GF-D8 (cell line): ENCODE measurements at places on chromosomes 11 and 22.

DNA sequence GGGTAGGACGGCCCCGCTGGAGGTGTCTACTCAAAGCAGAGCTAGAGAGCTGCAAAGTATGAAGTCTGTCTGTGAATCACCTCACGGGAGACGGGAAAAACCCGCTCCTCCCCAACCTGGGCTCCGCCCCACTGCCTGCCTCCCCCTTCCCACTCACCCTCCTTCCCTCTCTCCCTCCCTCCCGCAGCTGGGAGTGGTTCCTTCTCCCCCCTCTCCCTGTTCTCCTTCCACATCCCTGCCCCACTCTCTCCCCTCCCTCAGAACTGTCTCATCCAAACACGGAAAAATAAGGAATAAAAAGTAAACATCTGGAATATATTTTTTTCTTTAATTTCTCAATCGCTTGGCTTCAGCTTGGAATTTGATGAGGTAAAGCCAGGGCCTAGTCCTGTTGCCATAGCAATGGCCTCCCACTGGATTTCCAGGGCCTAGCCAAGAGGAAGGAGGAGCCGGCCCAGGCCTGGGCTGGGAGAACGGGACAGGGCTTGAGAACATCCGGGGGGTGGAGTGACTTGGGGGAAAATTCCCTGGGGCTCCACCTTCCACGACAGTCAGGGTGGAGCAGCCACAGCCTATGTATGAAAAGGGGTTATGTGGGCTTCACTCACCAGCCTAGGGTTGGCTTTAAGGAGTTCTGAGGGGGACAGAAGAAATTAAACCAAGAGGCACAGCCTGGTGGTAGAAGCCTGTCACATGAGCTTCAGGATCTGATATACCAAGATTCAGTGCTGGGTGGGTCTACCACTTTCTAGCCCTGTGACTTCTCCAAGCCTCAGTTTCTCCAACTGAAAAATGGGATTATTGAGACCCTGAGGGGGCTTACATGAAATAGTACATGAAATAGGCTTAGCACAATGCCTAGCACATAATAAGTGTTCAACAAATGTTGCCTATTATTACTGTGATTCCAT lies 2.2 kb downstream of the TNKS1BP1 start:
- DNase-seq: no peak

DNA sequence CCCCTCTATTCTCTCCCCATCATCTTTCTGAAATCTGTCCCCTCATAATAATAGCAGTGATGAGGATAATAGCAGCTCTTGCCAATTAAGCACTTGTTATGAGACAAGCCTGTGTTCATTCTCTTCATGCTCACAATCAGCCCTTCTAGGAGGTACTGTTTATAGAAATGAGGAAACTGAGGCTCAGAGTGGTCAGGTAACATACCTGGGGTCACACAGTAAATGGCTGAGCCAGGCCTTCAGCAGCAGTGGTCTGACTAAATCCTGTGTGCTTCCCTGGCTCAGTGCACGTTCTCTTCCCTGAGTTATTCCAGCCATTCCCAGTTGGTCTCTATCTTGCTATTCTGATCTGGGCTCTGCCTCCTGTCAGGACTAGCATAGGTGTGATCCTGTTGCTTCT lies 3.8 kb upstream of the CNIH2 start:
- DNase-seq: no peak

DNA sequence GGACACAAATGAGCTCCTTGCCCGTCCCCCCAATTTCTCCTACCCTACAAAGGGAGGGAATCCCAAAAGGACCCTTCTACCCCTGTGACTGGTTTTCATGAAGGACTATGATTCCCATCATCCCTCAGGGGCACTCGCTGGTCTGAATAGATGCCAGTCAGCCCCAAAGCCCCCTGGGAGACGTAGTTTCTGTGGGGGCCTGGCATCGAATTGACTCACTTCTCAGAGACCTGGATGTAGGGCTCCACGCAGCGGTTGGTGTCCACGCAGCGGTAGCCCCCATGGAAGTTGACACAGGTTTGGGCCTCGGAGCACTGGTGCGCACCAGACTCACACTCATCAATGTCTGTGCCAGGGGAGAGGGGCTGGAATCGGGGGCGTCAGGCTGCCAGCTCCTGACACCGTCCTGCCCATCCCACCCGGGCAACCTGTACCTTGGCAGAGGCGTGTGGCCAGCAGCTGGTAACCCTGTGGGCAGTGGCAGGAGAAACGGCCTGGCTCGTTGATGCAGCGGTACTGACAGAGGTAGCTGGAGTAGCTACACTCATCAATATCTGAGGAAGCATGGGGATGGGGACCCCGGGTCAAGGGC lies 4.4 kb downstream of the EFEMP2 start:
- DNase-seq: no peak

DNA sequence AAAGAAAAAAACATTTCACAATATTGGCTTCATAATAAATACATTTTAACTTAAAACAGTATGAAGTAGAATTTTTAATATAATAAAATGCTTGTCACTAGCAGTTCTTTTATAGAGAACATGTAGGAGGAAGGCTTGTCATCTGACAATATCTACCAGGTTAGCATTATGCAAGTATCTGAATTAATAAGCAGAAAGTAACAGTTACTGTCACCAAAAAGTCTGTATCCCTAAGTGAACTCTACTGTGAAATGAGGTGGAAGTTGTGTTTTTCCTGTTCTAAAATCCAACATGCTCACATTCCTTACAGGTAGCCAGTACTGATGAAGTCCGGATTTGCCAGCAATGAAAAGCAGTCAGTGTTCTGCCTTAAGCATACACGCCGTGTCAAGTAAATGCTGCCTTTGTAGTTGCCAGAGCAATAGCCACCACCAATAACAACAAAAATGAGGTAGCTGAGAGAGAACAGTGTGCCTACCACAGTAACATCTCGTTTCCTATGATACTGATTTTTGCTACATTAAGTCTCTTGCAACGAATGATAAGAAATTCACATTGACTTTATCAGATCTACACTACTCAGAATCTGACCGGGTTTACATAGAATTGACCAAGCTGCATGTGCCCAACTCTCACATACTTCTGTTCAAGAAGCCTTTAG lies 95.5 kb downstream of the SIK3 start:
- peak; percentile 99 for DNase-seq

- DNase-seq: peak; percentile 62
Observed at GRCh38 chr22:44181033-44181911, 547 bp downstream of the PARVG start.

GRCh38 chr11:119414321-119414720 lies 8.7 kb downstream of the THY1 start:
- DNase-seq: no peak

GRCh38 chr11:114799476-114799875 lies 121.1 kb downstream of the NXPE2 start:
- DNase-seq: no peak

GRCh38 chr22:43100225-43100624 lies 10.3 kb upstream of the BIK start:
- DNase-seq: no peak
